ENCODE measurements at places on chromosomes 4 and X.

DNA sequence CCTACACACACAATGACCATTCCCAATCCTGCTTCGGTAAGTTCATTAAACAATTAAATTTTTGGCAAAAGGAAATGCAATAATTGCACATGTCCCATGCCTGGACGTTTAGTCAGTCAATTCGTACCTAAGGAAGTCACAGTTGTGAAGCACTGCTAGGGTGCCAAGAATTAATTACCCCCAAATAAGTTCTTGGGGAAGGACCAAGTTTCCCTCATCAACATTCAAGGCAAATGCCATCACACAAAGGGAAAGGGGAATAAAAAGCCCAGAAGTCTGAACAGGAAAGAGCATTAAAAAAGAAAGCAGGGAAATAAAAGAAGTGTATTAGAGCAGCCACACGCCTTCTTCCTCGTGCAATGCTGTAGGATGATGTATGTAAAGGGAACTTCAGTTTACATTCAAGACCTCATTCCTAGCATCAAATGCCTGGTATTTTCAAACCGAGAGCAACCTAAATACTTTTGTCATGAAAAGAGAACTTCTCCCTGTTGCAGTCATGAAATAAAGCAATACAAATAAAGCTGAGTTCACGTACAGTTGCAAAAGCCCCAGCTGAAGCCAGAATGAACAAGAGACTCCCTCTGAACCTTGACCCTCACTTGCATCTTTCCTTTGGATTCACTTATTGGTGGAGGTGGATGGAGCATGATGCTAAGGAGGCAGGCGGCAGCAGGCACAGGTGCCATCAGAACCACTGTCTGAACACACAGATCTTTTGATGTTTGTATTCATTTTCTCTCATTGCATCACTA, 124.0 kb upstream of the PPARGC1A start:
- DNase-seq = no peak

GRCh38 chrX:85243155-85243554, 424 bp downstream of the SATL1 start:
- DNase-seq = no peak

GRCh38 chr4:122889726-122890125, 32.7 kb downstream of the NUDT6 start:
- no peak for DNase-seq

DNA sequence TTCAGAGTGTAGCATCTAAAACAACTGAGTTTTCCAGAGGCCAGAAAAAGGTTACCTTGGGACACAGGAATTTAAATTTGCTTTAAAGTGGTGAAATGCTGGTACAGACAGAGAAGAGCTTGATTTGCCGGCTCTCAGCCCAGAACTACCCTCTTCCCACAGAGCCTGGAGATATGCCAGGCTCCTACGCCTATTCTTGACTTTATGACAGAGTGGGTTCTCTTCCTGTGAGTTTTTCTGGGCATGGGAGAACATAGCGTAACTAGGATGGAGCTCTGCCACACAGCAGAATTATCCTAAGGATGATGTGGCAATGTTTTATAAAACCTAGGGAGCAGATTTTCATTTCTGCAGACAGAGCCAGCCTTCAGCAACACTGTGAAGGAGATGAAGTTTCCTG, 241.8 kb downstream of the GRIA3 start:
- no peak for DNase-seq

DNA sequence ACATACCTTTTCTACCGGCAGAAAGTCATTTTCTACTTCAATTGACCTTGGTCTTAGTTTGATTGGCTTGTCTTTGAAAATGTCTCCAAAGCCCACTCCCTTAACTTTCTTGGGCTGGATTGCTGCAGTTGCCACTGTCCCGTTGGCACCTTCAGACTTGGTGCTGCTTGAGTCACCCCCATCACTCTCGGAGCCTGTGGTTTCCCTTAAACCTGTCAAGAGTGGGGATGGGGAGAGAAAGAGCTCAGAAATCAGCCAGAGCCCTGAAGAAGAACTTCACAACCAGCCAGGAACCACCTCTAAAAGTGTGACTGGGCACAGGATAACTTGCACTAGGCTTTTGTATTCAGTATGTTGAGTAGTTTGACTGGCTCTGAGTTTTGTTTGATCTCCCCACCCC, 168.5 kb upstream of the MAP3K15 start:
- DNase-seq = no peak

DNA sequence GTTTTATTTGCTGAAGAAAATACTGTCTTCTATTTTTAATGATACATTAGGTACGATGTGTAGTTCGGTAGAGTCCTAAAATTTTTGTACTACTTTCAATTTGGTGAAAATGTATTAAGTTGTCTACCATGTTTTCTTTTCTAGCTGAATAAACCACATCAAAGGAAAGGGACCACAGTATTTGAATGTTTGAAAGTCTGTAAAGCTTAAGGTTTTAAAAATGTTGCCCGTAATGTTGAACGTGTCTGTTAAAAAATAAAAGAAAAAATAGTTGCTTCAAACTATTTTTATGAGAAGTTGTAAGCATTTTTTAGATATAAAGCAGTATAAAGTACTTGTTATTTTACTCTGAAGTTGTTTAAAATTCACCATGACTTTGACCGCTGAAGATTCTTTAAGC, 3.2 kb downstream of the CDKN2AIP start:
- no peak for DNase-seq

GRCh38 chr4:136599890-136600289, 932.4 kb downstream of the PCDH18 start:
- no peak for DNase-seq

- DNase-seq = peak; percentile 11
Observed at GRCh38 chr4:75653845-75654503, 19.2 kb downstream of the G3BP2 start.

- DNase-seq = peak; percentile 62
Observed at GRCh38 chr4:145679991-145680455, at the start of gene C4orf51. C4orf51 (plus strand) TSS chr4:145680146; CDS start chr4:145680204, 58 bp downstream.

DNA sequence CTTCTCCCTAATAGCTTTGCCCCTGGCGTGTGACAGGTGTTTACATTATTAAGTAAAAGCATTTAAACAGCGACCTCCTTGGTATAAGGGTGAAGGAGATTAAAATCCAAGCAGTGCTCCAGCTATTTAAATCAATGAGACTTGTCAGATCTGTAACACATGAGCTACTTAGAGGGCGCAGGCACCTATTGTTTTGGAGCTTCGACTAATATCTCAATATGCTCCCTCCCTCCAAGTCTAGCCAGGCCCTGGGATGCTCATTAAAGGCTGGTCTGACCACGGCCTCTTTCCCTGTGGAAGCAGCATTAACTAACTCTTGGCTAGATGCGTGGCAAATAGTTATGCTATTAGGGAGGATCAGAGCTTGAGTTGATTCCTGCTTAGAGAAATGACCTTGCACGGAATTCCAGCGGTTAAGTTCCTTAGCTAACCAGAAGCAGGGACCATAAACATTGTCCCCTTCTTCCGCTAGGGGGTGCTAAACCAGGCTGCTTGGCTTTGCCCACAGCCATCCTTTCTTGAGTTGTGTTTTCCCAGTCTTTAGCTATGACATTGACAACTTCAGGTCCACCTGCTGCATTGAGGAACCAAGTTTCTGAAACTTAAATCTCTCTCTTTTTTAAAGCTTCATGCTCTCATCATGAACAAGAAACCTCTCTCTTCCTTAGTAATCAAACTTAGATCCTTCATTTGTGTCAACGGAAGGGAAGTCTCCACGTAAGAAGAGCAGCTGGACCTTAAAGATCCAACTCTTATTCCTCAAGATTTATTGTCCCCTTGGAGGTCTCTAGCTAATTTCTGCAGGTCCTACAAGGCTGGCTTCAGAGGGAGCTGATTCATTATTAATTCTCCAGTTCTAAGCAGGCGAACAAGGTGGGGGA, 80.7 kb upstream of the IGFBP7 start:
- DNase-seq = no peak

DNA sequence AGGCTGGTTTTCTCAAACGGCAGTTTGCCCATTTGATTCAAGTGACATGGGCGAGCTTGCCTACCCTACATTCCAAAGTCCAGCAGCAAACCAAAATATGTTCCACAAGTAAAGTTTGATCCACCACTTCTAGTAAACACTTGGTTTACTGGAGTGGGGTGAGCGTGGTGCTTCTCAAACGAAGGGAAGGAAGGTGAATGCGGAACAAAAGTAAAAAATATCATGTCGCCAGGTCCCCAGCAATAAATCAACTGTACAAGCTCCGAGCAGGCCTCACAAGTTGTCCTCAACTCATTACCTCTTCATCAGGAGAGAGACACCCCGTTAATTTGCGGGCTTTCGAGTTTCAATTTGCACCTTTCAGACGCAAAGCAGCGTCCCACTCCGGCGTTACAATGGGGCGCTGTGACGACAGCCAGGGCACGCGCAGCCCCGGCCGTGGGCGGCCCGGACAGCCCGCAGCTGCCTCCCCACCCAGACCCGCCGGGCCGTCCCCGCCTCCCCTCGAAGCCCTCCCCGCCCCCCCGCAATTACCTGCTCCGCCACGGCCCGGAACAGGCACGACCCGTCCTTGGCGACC, 1.0 kb downstream of the OTUD4 start:
- no peak for DNase-seq

- DNase-seq = no peak
Observed at GRCh38 chr4:187183346-187183745, 459.7 kb upstream of the FAT1 start.

GRCh38 chr4:160877087-160877790, 1286.6 kb downstream of the FSTL5 start:
- no peak for DNase-seq

- no peak for DNase-seq
Observed at GRCh38 chr4:15525080-15525479, 55.4 kb downstream of the CC2D2A start.

DNA sequence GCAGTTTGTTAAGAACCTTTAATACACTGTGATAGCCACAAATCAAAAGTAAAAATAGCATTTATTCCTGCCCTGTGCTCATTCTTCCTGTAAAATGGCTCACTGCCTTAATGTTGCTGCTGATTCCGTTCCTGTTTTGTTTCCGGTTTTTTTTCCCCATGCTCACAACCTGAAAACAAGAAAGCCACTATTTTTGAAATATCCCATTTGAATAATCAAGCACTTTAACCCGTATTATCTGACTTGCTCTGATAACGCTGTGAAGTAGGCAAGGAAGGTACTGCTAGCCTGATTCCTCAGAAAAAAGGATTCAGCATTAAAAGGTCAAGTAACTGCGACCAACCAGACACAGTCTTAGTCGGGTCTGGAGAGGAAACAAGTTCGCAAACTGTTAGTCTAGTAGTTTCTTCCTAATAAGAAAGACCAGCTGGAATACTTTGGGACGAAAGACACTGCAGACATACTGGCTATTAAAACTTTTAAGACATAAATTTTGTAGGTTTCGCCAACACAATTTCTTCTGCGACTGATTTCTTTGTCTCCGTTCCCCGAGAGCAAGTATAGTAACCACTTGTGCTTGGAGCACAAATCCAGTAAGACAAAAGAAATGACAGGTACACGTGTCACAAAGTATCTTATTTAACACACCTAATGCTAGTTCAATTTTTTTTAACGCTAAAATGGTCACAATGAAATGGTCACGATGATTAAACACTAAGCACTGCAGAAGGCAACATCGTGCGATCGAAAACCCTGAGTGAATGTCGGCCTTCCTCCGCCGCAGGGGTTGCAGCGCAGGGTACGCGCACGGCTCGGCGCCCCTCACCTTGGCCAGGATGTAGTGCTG, 802 bp downstream of the COX18 start:
- peak; percentile 84 for DNase-seq

DNA sequence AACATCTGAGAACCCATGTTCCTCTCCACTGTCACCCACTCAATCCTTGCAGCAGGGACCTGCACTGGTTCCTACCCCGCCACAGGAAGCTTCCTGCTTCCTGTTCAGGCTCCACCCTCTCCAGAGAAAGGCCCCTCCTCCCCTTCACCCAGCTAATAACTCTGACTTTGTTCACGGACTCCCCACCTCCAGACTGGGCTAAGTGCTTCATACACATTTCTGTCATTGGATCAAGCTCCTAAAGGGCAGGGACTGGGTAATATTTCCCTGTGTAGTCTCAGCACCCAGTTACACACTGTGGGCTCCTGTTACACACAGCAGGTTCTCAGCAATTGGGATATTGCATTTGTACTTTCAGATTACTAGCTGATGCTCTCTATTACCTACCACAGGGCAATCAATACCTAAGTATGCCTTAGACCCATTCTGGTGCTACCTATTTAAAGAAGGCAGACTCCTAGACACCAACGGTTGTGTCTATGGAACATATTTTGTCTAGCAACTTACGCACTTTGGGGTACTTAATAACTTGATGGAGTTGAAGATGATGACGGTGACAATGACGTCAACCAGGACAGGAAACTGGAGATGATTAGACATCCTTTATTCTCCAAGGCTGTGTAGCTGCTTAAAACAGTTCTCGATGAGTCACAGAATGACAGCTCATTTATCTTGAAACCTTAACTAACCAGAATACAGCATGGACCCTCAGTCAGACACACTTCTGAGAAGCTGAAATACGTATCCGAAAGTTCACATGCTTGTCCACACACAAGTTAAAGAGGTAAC, 58.1 kb downstream of the MAML3 start:
- no peak for DNase-seq
